Caco-2 (cell line): ENCODE measurements at places on chromosomes 1 and 21. TPM values are rescaled to one million over a fixed set of nuclear protein-coding genes. Genes with fewer than 3 reads are reported as not detected.

Gene LRRC7
- total RNA-seq: 8.5 and 10.6 TPM in 2 replicates

Gene UMODL1
- 0.20 and 0.21 TPM in 2 replicates for total RNA-seq

Gene AJAP1
- not detected in 2 replicates for total RNA-seq

Gene ZNF326
- 31.7 and 32.3 TPM in 2 replicates for total RNA-seq

Gene LIN9
- 11.0 and 12.2 TPM in 2 replicates for total RNA-seq

Gene CFHR5
- total RNA-seq: not detected in 2 replicates

Gene ARHGEF16
- total RNA-seq: 35.6 and 40.6 TPM in 2 replicates

Gene STUM
- total RNA-seq: 1.7 and 1.9 TPM in 2 replicates

Gene OR10Z1
- total RNA-seq: not detected in 2 replicates

Gene TRPM2
- 0.07 and 0.20 TPM in 2 replicates for total RNA-seq

Gene CYP4A22
- not detected in 2 replicates for total RNA-seq

- DNase-seq: no peak
These were observed 16.1 kb upstream of the ERI3 start for GRCh38 chr1:44371206-44371605.

GRCh38 chr1:224675590-224675989, 59.5 kb downstream of the CNIH3 start:
- DNase-seq: no peak

DNA sequence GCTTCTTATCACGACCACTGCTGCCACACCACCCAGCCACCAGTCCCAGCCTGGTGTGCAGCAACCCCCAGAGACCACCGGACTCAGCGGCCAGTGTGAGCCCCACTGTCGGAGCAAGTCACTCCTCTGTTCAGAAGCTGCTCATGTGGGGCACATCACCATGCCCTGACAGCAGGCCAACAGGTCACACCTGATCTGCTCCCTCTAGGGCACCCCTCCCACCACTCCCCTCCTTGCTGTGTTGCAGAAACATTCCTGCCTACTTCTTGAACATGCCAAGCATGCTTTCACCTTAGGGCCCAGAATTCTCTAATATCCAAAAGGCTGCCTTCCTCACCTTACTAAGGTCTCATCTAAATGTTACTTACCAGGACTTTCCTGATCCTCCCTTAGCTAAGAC, 146.5 kb downstream of the SLC45A1 start:
- peak; percentile 19 for DNase-seq

- no peak for DNase-seq
These were observed 20.7 kb downstream of the AGT start for GRCh38 chr1:230693221-230693620.

- DNase-seq: no peak
These were observed 451.5 kb upstream of the ADAMTS5 start for GRCh38 chr21:27418346-27418745.

GRCh38 chr1:111538343-111539025, 35.1 kb upstream of the ADORA3 start:
- DNase-seq: no peak

- peak; percentile 29 for DNase-seq
These were observed 4.4 kb downstream of the SLC19A1 start for GRCh38 chr21:45537746-45538291.

DNA sequence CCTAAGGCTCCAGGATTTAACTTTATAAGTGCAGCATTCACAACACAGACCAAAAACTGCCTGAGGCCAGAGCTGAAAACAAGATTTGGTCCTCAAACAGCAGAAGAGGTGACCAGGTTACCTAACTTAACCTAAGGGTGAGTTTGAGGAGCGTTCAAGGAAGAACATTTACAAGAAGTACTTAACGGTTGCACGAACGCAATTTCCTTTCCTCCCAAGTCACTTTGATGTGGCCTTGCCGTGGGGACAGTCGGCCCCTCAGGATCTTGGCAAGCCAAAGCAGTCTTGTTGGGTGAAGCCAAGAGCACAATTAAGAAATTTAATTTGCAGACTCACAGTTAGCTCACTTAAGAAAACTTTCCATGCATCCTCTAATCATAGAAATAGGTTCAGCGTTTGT, 202.6 kb upstream of the COA6 start:
- DNase-seq: no peak

GRCh38 chr1:100866041-100866900, 28.4 kb downstream of the EXTL2 start:
- DNase-seq: no peak

GRCh38 chr1:94622757-94623156, 81.2 kb upstream of the F3 start:
- peak; percentile 51 for DNase-seq

- no peak for DNase-seq
These were observed 135.1 kb downstream of the CLIC6 start for GRCh38 chr21:34803782-34804370.

DNA sequence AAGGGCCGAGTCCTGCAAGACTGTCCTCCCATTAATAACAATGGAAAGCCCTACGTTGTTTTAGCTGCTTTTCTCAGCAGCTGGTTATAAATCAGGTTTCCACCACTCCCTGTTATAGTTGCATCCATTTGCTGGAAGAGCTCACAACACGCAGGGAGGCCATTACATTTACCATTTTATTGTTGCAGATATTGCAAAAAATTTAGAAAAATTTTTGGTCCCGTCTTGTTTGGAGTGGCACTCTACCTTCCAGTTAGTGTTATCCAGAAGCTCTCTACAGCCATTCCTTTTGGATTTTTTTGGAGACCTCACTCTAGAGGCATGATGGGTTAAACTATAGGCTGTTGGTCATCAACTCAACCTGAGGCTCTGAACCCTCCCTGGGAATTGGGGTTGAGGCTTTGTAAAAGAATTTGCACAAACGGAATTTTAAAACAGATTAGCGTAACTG, 1532.1 kb upstream of the TPTE start:
- DNase-seq: no peak

DNA sequence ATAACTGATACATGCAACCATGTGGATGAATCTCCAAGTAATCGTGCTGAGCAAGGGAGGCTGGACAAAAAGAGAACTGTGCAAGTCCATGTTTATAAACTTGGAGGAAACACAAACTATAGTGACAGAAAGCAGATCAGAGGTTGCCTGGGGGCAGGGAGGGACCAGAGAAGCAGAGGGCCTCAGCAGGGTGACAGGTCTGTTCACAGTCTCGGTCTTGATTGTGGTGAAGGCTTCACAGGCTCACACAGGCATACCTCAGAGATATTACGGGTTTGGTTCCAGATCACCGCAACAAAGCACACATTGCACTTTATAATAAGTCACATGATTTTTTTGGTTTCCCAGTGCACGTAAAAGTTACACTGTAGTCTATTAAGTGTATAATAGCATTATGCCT, 28.5 kb downstream of the ACOT7 start:
- DNase-seq: no peak

DNA sequence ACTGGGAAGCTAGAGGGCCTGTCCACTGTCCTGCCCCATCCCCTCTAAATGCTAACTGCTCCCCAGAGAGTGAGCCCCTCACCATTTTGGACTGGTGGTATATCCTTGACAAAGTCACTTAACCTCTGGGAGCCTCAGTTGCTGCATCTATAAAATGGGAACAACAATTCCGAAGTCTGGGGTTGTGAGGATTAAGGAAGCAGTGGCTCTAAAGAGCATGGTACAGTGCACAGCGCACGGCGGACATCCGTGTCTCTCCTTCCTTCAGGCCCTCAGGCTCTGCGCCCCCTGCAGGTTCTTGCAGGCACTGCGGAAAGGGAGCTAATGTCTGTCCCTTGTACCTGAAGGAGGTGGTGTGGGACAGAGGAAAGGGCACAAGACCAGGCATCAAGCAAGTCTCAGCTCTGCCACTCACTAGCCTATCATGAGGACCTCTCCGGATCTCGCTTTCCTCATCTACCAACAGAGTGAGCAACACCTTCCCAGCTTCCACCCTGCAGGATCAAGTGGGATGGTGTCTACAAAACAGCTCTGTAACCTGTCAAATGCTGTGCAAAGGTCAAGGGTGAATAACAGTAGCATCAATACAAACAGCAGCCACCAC, 20.1 kb downstream of the ECE1 start:
- peak; percentile 79 for DNase-seq

DNA sequence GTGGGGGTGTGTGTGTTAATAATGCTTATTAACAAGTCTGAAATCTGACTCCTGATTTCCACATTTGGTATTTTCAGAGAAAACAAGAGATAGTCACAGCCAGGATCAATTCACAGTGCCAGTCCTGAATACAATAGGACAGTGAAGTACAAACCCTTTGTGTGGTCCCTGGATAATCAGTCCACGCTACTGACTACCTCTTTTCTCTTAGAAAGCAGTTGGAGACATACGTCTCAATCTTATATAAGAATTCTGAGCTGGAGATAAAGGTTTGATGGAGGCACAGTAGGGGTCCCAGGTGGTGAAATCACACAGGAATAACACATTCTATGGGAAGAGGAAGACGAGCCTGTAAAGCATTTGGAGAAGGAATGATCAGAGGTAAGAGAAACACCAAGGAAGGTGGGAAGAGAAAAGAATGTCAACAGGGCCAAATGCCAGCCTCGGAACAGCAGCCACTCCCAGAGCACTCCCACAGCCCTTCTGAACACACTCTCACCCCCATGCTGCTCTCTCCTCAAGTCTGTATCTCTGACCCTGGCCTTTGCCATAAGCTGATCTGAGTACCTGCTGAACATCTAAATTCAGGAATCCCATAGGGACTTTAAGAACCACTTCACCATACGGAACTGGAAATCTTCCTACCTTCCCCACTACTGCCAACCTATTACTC, 48.6 kb downstream of the TRAF5 start:
- no peak for DNase-seq

DNA sequence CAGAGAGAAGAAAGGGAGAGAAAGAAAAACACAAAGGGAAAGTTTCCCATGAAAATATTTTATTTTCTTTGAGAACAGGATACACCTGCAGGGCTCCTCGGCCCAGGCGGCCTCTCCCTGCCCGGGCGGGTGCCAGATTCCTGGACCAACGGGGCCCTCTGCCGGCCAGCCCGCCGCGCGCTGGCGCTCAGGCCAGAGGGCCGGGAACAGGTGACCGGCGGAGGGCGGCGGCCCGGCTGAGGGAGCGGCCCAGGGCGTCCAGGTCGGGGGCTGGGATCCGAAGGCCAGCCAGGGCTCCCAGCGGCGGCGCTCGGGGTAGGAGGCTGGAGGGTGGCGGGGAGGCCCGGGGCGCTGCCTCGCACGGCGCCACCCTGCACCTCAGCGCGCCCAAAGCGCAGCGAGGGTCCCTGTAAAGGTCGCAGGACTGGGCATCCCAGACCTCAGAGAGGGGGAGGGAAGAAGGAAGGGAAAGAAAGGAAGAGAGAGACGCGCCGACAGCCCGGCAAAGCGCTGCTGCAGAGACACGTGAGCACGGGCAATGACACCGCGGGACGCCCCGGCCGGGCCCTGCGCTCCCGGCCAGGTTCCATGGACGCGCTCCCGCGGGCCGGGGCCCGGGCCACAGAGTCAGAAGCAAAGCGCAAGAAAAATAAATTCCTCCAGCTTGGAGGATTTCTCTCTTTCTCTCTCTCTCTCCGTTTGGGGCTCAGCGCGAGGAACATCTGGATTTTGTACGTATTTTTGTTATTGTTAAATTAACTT, 927 bp downstream of the WNT9A start:
- DNase-seq: peak; percentile 91

GRCh38 chr1:35452106-35452774, 105.0 kb downstream of the KIAA0319L start:
- no peak for DNase-seq

DNA sequence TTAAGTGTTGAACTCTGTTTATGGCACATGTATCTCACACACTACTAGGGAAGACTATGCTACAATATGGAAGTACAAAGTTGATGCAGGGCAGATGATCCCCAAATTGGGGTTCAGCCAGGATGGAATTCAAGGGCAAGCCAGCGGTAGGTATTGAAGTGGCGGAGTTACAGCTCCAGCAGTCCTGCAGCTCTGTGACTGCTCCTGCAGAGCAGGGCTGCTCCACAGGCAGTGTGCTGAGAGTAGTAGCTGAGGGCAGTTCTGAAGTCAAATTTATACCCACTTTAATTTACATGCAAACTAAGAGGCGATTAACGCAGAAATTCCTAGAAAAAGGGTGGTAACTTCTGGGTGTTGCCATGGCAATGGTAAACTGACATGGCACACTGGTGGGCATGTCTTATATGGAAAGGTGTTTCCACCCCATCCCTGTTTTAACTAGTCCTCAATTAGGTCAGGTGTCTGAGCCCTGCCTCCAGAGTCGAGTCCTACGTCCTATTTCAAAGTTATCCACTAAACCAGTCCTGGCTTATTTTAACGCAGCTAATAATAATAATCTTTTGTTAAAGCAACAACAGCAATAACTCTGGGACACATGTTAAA, 20.6 kb upstream of the CENPF start:
- DNase-seq: no peak

- peak; percentile 77 for DNase-seq
These were observed 119.2 kb downstream of the GALNT2 start for GRCh38 chr1:230186003-230186863.

- no peak for DNase-seq
These were observed 28.7 kb downstream of the HYI start for GRCh38 chr1:43425045-43425444.

- DNase-seq: no peak
These were observed 15.9 kb upstream of the OSBPL9 start for GRCh38 chr1:51600965-51601364.
